AG09319 (cell line): ENCODE measurements at places on chromosomes 2 and 18.

DNA sequence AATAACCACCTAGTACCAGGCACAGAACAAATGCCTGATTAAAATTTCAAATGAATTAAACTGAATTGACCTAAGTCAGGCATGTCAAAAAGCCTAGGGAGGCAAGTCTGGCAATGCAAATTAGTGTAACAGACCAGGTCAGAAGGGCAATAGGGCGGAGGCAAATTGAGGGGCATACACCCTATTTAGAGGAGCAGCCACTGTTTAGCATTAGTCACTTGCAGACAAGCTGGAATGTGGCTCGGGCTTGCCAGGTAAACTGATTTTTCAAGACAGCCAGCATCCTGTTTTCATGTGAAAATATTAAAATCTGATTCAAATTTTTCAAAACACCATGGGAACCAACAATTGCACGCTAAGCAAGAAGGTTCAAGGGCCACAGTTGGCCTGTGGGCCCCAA lies 160.3 kb downstream of the EN1 start:
- no peak for DNase-seq

GRCh38 chr2:230940471-230940815 lies 15.4 kb upstream of the GPR55 start:
- no peak for DNase-seq

DNA sequence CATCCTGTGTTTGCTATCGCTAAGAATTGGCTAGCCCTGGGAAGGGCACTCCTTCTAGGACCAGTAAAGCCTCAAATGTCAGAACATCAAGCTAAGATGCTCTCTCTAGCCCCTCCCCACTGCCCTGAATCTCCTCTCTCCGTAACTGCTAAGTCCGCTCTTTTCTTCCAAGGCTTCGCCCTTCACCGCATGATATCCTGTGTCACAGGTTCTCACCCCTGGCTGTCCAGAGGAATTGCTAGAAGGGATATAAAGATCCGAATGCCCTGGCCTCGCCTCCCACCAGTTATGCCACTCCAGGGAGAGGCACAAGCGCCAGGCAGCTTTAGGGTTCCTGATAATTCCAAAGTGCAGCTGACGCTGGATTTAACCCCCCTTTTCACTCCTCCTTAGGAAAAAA lies 17.1 kb upstream of the GPR45 start:
- no peak for DNase-seq

GRCh38 chr2:129913695-129914495 lies 65.6 kb upstream of the RAB6C start:
- no peak for DNase-seq

- no peak for DNase-seq
Observed at GRCh38 chr2:41972179-41972578, 75.6 kb upstream of the PKDCC start.

DNA sequence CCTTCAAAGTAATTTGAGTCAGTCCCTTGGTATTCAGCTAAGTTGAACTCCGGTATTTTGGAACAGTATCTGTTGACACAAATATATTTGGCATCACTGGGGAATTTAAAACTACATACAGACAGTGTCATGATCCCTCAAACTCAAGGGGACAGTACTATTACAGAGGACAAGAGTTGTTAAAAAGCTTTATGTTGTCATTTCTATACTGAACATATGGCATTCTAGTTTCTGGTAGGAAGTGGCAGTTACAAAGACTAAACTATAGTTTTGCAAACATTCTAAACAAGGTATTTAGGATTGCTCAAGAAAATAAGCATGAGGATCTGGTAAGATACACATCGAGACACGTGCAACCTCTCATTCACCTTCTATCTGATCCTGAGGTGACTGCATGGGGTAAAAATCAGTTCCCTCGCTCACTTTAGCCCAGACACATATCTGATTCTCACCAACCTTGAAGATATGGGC lies 16.6 kb upstream of the CCNYL1 start:
- no peak for DNase-seq

- no peak for DNase-seq
Observed at GRCh38 chr2:216685327-216685875, 9.9 kb downstream of the IGFBP5 start.

DNA sequence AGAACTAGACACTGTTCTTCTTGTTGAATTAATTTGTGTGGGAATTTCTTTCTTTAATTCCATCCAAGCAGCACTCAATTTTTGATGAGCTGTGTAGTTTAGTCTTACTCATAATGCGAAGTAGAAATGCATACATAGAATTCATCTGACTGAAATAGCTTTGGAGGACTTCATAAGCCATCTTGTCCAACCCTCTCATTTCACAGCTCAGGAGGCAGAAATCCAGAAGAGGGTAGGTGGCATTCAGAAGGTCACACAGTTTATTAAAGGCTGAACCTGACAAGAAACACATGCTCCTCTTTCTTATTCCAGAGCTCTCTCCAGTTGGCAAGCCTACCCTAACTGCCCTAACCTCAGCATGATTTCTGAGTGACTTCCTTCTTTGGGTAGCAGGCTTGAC lies 169.2 kb upstream of the NOSTRIN start:
- DNase-seq, result no peak

GRCh38 chr2:11019614-11020013 lies 107.9 kb downstream of the KCNF1 start:
- no peak for DNase-seq

DNA sequence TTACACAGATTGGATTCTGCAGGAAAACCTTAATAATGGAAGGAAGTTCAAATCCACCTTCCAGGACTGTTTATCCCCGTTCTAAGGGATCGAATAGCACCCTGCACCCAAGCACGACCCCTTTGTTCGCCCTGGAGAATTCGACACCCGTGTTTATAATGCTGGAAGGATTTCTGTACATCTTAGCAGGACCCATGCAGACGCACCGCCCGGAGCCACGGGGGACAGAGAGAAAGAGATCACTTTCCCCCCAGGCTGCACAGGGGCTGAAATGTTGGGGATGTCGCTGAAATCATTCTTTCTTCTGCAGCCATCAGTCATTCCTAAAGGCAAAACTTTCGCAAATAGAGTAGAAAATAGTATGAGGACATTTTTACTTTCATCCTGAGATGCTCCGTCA lies 238.7 kb upstream of the SALL3 start:
- DNase-seq, result no peak

GRCh38 chr2:129318581-129319421 lies 660.7 kb upstream of the RAB6C start:
- no peak for DNase-seq

DNA sequence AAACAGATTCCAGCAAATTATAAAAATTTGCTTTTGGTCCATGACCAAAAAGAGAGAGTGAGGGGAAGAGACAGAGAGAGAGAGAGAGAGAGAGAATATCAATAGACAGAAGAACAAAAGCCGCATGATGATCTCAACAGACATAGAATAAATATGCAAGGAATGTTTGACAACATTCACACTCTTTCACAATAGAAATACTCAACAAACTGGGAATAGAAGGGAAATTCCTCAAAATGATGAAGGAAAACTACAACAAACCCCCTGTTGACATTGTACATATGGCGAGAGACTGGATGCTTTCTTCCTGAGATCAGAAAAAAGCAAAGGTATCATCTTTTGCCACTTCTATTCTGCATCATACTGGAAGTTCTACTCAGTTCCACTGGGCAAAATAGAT lies 309.7 kb downstream of the RAD51AP2 start:
- no peak for DNase-seq

DNA sequence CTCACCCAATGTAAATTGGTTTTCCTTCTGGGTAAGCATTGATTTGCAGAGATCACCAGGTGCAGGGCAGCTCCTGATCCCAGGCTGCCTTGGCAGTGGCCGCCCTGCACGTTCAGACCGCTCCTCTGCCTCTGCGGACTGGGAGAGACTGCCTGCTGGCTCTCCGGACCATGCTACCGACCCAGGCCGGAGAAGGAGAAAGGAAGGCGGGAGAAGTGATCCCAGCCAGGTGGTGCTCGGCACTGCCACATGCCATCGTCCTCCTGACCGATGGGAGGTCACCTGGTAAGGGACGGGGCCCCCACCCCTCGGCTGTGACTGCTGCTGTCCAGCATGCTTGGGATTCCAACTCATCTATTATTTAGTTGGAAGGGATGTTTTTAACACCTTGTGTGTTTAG lies 108.1 kb upstream of the POU3F3 start:
- no peak for DNase-seq

- no peak for DNase-seq
Observed at GRCh38 chr2:189163889-189164288, 15.7 kb downstream of the COL5A2 start.
